Left renal cortex interstitium (tissue), 4 donors: ENCODE measurements at places on chromosomes 1 and 21.

GRCh38 chr1:81410351-81410750 is 390.4 kb upstream of the ADGRL2 start:
- DNase-seq: no peak

GRCh38 chr1:223207293-223208066 is 64.4 kb upstream of the TLR5 start:
- no peak for DNase-seq

GRCh38 chr1:229661022-229661877 is 35.2 kb downstream of the URB2 start:
- DNase-seq: peak; percentile 30

- no peak for DNase-seq
These were observed 97.5 kb upstream of the EDN2 start for GRCh38 chr1:41582004-41582325.

- DNase-seq: no peak
These were observed 116.6 kb upstream of the IVNS1ABP start for GRCh38 chr1:185433667-185434066.

GRCh38 chr1:55579332-55580001 is 364.3 kb upstream of the USP24 start:
- DNase-seq: no peak

DNA sequence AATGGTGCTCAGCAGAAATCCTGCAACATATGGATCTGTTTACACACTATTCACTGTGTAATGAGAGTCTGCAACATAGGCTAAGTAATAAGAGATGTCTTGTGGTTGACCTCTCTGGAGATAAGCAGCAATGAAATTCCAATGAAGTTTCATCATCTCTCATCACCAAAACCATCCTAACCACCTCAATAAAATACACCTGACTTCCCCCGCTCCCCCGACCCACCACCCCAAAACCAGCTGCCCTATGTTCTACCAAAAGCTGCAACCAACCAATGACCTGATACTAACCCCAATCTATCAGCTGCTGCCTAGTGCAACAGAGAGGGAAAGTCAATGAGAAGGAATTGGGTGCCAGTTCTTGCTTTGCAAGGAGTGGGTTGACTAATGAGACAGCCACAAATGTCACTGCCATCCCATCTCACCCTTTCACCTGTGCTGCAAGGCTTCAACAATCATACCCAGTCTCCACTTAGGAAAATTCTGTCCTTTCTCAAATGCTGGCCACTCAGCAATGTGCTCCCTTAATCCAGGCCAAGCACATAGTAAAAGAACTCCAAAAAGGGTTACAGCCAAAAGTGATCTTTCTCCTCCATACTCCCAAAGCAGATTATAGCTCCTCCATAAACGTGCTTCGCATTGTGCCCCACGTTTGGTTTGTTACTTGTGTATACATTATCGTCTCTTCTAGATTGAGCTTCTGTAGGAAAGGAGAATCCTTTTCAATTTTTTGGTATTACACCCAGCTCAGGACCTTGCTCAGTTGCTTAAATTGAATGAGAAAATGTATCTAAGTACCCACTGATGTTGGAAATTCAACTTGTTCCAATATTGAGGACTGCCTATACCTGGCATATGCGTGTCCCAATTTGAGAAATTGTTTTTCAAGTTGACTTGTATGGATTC is 29.0 kb downstream of the MRPL39 start:
- no peak for DNase-seq

DNA sequence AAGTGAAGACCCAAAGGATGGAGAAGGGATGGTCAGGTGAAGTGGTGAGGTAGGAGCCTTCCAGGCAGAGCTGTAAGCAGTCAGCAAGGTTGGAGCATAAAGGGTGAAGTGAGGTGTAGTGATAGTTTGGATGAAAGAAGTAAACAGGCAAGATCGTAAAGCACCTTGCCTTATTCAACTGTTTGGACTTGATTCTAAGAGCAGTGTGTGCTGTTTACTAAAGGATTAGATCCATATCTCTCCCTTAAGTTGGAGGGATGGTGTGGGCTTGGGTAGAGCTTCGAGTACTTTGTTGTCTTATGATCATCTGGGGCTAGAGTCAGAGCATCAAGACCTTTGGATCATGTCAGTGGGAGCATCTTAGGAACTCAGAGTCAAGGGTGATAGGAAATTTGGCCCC is 39.8 kb upstream of the CD34 start:
- no peak for DNase-seq

DNA sequence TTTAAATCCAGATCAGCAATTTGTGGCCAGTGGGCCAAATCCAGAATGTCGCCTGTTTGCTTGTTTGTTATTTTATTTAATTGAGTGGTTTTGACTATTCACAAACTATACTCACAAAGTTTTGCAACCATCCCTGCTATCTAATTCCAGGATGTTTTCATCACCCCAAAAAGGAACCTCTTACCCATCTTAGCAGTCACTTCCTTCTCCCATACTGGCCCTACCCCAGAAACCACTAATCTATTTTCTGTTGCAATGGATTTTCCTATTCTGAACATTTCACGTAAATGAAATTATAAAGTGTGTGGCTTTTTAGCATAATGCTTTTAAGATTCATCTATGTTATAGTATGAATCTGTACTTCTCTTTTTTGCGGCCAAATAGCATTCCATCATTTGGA is 41.3 kb downstream of the WDTC1 start:
- DNase-seq: no peak

DNA sequence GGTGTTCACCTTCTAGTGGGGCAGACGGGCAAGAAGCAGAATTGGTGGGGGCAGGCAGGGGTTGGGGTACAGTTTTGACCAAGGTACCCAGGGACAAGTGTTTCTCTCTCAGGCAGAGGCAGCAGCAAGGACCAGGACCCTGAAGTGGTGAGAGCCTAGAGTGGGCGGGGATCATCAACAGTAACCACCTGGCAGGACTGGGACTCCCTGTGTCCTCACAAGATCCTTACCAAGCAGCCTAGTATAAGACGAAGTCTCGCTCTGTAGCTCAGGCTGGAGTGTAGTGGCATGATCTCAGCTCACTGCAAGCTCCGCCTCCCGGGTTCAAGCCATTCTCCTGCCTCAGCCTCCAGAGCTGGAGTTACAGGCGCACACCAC is 3.2 kb upstream of the NADK start:
- no peak for DNase-seq

GRCh38 chr1:35264871-35265270 is 3.6 kb upstream of the ZMYM4 start:
- no peak for DNase-seq

GRCh38 chr1:42146626-42147320 is 6.4 kb upstream of the GUCA2B start:
- DNase-seq: peak; percentile 40

- no peak for DNase-seq
These were observed 3.3 kb downstream of the MAN1A2 start for GRCh38 chr1:117370509-117370908.

DNA sequence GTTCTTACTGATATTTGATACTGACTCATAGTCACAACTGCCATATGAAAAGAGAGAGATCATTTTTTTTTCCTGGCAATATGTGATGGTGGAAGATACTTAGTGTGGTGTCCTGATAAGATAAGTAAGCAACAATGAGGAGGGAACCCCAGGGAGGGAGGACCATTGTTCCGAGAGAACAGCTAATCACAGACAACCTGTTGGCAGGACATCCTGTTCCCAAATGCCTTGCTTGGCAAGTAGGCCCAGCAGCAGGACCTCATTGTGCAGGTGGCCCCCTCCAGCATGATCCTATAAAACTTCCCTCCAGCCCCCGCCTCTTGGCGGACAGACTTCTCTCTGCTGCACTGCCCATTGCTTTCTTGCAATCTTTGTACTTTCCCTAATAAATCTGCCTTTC is 329.4 kb upstream of the CHRM3 start:
- no peak for DNase-seq

DNA sequence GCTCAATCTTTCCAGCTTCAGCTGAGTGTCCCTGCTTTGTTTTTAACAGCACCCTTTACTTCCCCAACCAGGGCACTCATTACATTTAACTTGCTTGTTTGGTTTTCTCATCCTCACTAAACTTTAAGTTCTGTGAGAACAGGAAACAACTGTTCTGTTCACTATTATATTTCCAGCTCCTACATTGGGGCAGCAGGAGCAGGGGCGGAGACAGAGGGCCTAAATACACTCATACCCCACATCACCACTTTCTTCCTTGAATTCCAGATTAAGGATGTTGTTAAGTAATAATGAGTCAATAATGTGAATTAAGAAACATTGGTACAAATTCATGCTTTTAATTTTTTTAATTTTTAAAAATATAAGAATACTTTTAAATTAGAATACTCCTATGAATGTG is 6.0 kb downstream of the DRAM2 start:
- DNase-seq: no peak

DNA sequence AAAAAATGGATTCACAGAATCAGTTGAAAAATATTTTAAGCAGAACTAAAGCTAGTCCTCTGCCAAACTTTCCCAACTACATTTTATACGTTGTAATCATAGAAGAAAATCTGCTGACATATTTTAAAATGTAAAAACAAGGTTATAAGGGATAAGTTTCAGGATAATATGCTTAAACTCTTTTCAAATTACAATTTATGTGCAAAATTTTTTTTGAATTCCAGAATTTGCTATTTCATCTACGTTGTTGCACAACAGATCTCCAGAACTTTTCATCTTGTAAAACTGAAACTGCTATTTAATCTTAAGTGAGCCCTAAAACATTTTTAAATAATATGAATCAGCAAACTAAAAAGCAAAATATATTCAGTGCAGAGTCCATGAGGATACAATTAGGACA is 5.9 kb downstream of the EDEM3 start:
- no peak for DNase-seq

- no peak for DNase-seq
These were observed 84.4 kb downstream of the CATSPERE start for GRCh38 chr1:244545511-244545910.

DNA sequence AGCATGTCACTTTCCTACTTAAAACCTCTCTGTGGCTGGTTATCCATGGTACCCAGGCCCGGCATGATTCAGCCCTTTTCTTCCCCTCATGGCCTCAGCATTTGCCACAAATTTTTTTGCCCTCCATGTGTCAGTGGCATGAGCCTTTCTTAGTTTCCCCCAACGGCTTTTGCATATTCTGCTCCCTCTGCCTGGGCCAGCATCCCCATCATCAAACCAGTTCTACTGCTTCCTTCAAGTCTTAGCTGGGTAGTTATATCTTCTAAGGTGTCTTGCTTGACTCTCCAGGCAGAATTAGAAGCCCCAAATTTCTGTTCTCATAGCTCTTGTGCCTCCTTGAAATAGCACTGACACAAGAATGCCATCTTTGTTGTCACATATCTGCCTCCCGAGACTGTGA is 127.9 kb downstream of the ELAVL4 start:
- no peak for DNase-seq

- no peak for DNase-seq
These were observed 66.6 kb upstream of the RHOU start for GRCh38 chr1:228668553-228669241.

GRCh38 chr1:180974236-180974635 is 48.4 kb downstream of the STX6 start:
- DNase-seq: no peak

DNA sequence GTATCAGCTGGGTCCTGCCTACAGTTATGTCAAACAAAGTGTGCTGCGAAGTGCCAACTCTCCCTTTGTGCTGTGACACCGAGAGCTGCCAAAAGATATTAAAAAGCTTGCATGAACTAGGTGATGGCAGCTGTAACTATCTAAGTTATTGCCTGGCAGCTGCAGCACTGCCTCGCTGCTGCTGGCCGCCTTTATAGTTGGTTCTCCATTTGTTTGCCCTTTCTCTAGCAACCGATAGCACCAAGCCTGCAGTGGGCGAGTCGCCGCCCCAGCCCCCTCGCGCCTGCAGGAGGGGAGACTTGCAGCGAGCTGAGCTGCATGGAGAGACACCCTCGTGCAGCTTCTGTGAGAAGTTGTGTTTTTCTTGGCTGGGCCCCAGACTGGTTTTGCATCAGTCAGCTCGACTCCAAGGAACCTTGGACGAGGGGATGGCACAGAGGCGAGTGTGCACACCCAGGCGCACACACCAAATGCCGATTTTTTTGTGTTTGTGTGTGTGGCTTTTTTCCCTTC is 330.6 kb downstream of the RPS6KC1 start:
- no peak for DNase-seq

DNA sequence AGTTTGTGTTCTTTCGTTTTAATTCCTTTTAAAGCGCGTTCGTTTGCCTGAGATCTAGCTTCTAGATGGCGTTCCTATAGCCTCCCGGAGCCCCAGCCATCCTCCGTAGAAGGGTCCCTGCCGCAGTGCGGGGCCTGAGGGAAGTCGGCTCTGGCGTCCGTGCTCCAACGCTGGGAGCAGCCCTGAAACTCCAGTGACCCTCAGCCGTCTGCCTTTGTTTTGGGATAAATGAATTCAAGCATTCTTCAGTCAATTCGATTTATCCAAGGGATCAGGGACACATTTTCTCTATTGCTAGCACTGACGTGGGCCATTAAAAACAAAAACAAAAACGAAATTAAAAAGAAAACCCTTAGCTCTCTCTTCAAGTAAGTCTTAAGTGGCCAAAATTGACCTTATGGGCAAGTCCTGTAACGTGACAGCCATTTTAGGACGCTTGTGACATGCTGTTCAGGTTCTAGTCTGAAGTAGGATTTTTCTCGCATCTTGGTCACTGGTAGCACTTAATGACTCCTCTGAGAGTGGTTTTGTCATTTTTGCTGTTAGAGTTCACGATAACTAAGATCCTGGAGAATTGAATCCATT is 742 bp upstream of the HSPA13 start:
- no peak for DNase-seq

DNA sequence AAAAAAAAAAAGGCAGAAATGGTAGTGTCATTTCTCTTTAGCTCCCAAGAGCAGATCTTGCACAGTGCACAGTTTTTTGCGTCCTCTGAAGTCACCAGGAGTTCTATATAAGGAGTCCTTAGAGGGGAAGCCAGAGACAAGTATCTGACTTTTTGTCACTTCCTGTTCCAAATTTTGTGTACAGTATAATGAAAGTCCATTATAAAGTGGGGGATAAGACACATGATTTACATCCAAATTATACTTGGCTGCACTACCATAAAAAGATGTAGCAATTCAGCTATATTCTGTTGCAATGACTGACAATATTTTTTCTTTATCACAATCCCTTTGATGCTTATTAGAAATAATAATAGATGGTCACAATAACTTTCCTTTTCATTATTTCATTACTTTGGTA is 1276.9 kb upstream of the ADGRL2 start:
- DNase-seq: no peak

- DNase-seq: no peak
These were observed 16.6 kb upstream of the ZRANB2 start for GRCh38 chr1:71097428-71097827.

GRCh38 chr1:111366256-111366655 is 61.3 kb downstream of the OVGP1 start:
- DNase-seq: no peak

DNA sequence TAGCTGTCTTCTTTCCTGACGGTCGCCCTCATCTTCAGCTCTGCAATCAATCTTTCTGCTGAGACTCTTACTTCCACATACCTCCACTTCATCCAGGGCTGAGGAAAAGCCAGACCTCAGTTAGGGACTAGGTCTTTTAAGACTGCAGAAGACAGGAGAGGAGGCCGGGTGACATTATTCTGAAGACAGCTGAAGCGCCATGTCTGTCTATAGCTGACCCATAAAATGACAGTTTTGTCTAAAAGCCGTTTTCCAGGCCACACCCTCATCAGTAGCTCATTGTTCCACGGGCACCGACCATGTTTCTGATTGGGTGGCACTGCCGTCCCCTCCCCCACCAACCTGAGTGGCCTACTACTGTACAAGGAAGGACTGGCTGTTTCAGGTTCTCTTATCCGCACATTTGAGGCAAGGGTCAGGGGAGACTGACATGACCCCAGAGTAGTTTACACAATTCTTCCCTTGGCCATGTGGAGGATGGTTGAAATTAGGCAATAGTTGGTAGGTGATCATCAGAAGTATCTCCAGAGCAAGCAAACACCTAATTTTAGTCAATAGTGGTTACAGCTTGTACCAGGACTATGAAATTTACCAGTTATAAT is at the start of gene ADCY10:
TSS of gene ADCY10 (minus strand) at position 240 of the 602 bp plus-strand sequence. CDS start 8,994 bp downstream, outside the sequence.
- no peak for DNase-seq
